GF-D8 (cell line): ENCODE measurements at places on chromosomes 12 and 14.

GRCh38 chr14:63435204-63435603, 108.0 kb downstream of the PPP2R5E start:
- no peak for DNase-seq

- DNase-seq, result no peak
These were observed 108.1 kb downstream of the ERC1 start for GRCh38 chr12:1099158-1099557.

- DNase-seq, result no peak
These were observed 123.1 kb upstream of the PRMT8 start for GRCh38 chr12:3367750-3368444.

- DNase-seq, result no peak
These were observed 61.7 kb downstream of the DIO3 start for GRCh38 chr14:101623077-101623372.

GRCh38 chr12:100365411-100365810, 8.5 kb downstream of the SLC17A8 start:
- no peak for DNase-seq
